ENCODE measurements at places on chromosomes 1 and 21. TPM values are rescaled to one million over a fixed set of nuclear protein-coding genes. Genes with fewer than 3 reads are reported as not detected.

Gene CFAP107
- not detected for total RNA-seq

Gene PRR9
- not detected for total RNA-seq

Gene KCNN3
- 1.8 TPM for total RNA-seq

Gene MTMR11
- 16.4 TPM for total RNA-seq

Gene PRKAA2
- total RNA-seq: 13.3 TPM

- no peak for DNase-seq
These were observed 243.0 kb downstream of the TOMM20 start for GRCh38 chr1:234885601-234886000.

GRCh38 chr1:168803806-168804510, 75.0 kb upstream of the DPT start:
- DNase-seq: no peak

DNA sequence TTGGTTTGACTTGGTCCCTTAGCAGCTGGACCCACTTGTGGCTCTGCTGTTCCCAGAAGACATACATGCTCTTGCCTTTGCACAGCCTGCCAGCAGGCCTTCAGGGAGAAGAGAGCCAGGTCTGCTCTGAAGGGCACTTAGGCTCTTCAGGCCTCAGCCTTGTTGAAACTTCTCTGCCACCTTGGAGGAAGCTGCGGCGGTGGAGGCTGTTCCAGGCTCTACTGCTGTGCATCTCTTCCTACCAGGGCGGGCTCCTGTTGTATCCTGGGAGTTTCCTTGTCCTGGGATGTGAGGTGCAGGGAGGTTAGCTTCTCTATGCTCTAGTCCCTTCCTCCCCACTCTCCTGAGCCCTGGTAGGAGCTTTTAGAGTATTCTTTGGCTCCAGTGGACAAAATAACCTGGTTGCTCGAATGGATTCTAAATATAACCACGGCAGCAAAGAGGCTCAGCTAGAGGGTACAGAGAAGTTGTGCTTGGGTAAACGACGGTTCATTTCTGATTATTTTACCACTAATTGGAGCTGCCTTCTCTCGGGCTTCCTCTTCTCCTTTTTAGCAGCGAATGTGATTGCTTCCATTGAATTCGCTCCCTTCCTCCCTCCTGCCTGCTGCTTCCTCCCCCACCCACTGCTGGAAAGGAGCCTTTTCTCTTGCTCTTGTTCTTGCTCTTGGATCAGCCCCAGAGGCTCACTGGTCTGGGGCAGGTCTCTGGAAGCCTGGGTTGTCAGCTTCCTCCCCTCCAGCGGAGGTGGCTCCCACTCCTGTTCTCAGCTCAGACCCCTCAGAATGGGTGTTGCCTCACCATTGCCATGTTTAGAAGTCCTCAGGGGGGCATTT, 126.6 kb upstream of the CACNA1E start:
- no peak for DNase-seq

- no peak for DNase-seq
These were observed 160.5 kb downstream of the LTN1 start for GRCh38 chr21:28832013-28832714.

DNA sequence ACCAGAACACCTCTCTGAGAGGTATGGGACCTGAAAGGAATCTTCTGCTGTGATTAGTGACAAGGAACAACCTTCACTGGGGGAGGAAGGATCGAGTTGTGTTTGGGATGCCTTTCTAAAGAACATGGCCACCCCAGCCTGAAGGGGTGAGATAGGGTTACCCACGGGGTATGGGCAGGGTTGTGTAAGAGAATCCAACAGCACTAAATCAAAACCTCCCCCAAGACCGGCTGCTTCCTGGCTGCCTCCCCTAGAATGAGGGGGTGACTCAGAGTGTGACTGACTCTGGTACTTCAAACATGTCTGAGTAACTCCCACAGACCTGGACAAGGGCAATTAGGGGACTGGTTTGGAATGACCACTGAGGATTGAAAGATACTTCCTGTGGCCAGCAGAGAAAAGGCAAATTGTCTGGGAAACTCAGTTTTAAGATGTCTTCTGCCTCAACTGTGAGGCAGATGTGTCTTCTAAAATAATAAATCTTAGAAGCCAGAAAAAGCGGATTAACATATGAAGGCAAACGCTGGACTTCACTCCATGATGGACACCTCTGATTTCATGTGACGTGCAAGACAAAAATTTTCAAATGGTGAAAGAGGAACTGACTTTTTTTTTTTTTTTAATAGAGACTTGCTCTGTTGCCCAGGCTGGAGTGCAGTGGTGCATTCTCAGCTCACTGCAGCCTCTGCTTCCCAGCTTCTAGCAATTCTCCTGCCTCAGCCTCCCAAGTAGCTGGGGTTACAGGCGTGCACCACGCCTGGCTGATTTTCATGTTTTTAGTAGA, 6.7 kb upstream of the PTPN14 start:
- no peak for DNase-seq

DNA sequence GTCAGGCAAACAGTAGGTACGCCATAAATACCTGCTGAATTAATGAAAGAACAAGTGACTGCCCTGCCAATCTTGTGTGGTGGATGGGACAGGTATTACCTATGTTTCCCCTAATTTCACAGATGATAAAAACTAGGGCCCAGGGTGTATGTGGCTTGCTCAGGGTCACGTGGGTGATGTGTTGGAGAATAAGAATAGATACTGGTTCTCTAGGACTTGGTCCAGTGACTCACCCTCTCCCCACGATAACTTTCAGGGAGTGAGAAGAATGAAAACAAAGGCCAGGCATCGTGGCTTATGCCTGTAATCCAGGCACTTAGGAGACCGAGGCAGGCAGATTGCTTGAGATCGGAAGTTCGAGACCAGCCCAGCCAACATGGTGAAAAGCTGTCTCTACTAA, 26.7 kb downstream of the SLC26A9 start:
- DNase-seq: no peak

DNA sequence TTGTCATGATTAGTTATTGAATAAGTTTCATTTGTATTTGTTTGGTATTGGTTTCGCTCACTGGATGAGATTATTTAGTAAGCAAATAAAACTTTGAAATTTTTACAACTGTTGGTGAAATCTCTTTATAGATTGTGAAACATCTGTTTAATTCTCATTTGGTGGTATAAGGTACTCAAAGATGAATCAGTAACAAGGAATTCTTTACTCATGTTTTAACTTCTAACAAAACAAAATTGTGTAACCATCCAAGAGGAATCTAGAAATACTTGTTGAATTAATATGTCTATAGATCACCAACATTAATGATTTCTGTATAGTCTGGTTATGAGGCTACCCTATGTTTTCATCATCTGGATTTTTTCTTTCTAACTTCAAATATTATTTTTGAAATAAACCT, 62.8 kb upstream of the USP25 start:
- no peak for DNase-seq

DNA sequence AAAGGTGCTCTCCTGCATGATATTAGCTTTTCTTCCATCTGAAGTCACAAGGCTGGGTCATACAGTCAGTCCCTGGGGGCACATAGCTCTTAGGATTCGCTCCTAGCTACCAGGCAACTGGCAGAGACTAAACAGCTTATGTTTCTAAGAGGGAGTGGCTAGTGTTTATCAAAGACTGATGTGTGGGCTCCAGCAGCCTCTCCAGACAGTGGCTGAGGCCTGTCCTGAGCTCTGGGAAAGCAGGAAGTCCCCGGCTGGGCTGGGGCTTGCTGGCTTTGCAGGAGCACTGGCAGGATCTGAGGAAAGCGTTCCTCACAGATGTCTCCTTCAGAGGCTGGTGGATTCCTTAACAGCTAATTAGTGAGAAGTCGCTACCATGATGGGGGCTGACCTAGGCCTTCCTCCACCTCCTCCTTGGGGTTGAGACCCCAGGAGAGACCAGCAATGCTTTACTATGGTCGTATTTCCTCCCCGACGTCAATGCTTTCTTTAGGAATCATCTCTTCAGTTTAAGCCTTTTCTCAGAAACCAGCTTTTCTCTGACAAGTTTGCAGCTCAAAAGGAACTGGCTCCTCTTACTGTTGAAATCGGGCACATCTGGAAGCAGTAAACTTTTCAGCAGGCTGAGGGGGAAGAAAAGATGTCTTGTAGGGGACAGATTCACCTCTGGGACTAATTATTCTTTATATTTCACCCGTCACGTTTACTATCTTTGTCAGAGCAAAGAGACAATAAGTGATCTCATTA, 33.5 kb upstream of the HHAT start:
- no peak for DNase-seq

GRCh38 chr1:63405021-63405420, 37.6 kb downstream of the ALG6 start:
- DNase-seq: no peak

- no peak for DNase-seq
These were observed 188.4 kb upstream of the DMRTA2 start for GRCh38 chr1:50611675-50612074.

GRCh38 chr1:184974056-184974836, at the start of gene NIBAN1:
Gene NIBAN1, minus strand, starts transcription at chr1:184974508. Its CDS starts 152 bp downstream, at chr1:184974356.
- peak; percentile 82 for DNase-seq

DNA sequence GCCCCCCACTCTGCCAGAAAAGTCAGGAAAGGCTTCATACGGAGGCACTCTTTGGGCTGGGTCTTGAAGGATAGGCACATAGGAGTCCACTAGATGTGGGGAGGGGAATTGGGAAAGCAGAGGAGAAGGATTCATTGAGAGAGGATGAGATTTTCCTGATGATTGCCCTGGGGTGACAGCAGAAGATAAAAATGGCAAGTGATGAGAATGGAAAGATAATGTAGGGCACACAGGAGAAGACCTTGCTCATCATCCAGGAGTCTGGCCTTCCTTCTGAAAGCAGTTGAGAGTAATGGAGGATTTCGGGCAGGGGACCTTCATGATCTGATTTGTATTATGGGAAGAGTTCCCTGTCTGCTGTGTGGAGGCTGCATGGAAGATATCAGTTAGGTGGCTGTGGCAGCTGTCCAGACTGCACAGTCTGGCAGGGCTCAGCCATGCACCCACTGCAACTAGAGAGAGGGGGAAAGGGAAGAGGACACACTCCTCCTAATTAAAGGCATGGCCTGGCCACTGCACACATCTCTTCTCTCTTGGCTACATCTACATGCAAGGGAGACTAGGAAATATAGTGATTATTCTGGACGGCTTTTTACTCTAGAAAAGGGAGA, 9.6 kb upstream of the FABP3 start:
- DNase-seq: no peak

DNA sequence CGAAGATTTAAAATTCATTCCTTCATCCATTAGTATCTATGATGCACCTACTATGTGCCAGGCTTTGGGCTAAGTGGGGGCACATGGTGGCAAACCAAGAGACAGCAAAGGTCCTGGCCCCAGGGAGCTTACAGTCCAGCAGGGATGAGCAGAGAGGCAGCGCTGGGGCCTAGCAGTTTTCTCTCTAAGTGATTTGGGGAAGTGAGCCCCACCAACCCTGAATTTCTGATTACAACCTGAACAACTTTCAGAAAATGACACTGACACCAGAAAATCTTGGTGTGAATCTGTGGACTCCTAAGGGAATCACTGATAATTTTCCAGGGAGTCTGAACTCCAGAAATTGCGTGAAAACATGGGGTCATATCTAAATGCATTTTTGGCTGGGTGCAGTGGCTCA, 111.5 kb downstream of the CAPN8 start:
- DNase-seq: no peak

- DNase-seq: no peak
These were observed 10.3 kb downstream of the DONSON start for GRCh38 chr21:33578214-33578613.

- DNase-seq: no peak
These were observed 28.3 kb upstream of the PKN2 start for GRCh38 chr1:88655685-88656299.

DNA sequence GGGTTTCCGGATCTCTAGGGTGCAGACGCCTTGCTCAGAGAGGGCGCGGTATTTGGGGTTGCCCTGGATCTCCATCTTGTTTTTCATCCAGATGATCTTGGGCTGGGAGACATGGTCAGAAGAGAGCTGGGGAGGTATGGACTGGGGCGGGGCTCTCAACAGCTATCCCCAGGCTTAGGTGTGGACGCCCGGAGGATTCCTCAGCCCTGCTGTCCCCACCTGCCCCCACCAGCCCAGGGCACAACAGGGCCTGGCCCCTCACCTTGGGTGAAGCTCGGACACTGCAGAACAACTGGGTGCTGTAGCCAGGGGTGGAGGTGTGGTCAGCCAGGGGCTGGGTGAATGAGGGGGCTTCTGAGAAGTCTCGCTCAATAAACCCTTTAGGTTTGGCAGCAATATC, 6.6 kb downstream of the MYBPH start:
- no peak for DNase-seq

DNA sequence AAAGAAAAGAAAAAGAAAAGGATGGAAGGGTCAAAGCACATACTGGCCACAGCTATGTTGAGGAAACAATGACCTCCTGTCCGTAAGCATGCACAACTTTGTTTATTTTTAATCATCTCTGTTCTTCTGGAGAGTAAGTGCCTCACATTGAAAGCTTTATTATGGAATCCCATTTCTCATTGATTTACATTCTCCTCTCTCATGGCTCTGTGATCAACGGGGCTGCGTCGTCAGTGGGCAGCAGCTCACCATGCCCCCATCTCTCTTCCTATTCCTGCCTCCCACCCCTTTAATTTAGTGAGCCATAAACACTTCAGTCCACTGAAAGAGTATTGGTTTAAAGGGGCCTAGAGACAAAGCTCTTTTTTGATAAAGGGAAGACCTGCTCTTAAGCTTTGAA, 98.9 kb downstream of the KAZN start:
- DNase-seq: no peak

GRCh38 chr1:201276891-201277290, 6.4 kb upstream of the PKP1 start:
- DNase-seq: no peak

Measured in sciatic nerve (tissue), 2 donors.